ENCODE measurements at places on chromosomes 3 and 15. TPM values are rescaled to one million over a fixed set of nuclear protein-coding genes. Genes with fewer than 3 reads are reported as not detected.

FBN1 gene
- 7.8 TPM for total RNA-seq

TM4SF18 gene
- total RNA-seq, result 0.66 TPM

GOLGA8F gene
- not detected for total RNA-seq

MESP1 gene
- 1.4 TPM for total RNA-seq

SLC51A gene
- 2.3 TPM for total RNA-seq

SHQ1 gene
- 12.3 TPM for total RNA-seq

DNA sequence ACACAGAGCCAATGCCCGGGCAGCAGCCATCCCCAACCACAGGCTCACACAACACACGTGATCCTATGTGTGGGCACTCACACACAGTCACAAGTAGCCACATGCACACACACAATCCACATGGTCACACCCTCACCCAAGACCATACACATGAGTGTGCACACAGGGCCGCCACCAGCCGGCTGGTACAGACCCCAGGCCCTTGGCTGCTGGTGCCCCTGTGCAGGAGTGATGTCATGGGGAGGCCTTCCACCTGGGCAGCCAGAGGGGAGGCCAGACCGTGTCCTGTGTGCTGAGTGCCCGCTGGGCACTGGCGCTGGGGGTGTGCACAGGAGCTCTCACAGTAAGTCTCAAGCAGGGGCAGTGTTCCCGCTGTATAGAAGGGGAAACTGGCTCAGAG, 36.9 kb downstream of the DNAJB8 start:
- no peak for ATAC-seq

DNA sequence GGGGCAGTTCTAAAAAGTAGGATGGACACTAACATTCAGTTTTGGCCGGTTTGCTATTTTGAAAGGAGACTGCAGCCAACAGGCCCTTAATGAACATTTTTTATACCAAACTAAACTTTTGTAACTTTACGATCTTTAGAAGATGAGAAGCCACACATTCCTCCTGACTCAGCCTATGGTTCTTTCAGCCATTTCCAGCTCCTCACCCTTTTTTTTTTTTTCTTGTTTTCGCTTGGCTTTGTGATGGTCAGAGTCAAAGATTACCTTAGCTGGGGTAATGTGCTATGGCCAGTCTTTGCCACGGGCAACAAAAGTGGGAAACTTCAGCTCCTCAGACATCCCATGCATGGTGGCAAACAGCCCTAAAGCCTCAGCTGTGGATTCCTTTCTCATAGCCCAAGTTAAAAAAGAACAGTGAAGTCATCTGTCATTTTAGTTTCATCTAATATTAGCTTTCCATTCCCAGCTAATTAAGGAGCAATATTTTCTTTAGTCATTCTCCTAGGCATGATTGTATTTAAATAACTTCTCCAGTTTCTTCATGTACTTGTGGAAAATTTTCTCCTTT, 368.7 kb downstream of the MFSD1 start:
- no peak for ATAC-seq

DNA sequence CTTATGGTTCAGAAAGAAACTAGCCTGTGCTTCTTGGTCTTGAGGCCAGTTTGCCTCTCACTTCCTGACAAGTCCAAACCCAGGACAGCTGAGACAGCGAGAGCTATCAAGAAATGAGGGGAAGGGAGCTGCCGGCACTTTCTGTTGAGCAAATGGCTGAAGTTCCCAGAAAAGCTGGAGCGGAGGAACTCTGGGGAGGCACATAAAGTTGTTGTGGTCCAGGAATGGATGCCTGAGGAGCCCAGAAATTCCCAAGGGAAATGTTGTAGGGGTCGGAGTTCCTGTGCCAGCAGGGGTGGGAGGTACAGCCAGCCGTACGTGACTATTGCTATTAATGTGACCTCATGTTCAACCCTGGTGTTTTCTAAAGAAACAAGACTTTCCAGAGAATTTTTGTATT, 98.8 kb upstream of the TNFAIP8L3 start:
- ATAC-seq, result no peak

- no peak for ATAC-seq
These were observed 961.6 kb downstream of the MCTP2 start for GRCh38 chr15:95192923-95193322.

All from motor neuron (in vitro differentiated cells).